ENCODE measurements at places on chromosomes 3 and 15.

DNA sequence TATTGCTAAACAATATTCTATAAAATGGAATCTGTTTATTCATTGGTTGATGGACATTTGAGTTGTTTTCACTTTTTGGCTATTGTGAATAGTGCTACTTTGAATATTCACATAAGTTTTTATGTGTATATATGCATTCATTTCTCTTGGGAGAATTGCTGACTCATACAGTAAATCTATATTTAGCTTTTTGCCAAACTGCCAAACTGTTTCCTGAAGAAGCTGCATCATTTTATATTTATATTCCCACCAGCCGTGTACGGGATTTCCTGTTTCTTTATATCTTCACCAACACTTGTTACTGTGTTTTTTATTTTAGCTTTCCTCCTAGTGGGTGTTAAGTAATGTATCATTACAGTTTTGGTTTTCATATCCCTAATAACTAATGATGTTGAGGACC lies 12.5 kb upstream of the TCAIM start:
- no peak for DNase-seq

- no peak for DNase-seq
Observed at GRCh38 chr3:178419071-178419470, 117.2 kb upstream of the KCNMB2 start.

DNA sequence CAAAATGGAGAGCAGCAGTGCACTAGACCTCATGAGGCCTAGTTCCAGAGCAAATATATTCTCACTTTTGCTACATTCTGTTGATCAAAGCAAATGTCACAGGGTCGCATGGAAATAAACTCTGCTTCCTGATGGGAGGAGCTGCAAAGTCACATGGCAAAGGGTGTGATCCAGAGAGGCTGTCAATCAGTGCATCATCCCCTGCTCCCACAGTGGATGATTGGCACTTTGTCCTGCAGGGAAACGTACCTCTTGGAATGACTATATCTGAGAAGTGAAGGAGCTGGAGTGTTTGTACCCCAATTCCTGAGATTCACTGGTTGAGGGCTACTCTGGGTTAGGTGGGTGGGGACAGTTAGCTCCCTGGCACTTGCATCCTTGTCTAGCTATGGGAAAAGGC lies 195.1 kb upstream of the CTDSPL start:
- DNase-seq = no peak

DNA sequence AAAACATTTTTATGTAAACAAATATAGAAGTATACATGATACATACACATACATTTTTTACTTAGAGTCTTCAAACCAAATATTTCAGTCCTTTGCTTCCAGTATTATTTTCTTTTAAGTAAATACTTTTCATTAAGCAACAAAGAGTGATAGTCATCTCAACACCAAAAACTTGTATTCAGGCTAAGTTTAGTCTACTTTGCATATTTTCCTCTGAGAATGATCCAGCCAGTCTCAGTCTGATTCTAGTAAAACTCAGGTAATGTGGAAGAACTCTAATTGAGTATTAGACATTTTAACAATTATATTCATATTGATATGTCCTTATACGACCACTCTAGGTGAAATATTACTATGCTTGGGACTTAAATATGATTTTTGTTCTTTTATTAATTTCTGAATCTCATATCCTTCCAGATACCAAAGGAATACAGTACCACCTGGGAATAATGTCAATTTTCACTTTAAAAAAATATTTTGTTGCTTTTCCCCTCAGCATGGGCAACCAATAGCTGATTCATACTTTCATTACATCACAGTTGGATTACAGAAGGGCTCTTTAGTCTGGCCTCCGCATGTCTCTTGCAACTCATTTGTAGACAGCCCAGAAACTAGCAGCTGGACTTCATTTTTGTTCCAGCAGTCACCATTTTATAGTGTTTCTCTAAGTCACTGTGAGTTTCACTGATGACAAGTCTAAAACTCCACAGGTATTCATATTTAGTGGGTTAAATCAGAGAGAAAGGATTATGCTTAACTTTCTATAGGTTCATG lies 390.4 kb downstream of the ZBTB20 start:
- DNase-seq = no peak

GRCh38 chr3:168558728-168559411 lies 463.1 kb upstream of the GOLIM4 start:
- DNase-seq = no peak

DNA sequence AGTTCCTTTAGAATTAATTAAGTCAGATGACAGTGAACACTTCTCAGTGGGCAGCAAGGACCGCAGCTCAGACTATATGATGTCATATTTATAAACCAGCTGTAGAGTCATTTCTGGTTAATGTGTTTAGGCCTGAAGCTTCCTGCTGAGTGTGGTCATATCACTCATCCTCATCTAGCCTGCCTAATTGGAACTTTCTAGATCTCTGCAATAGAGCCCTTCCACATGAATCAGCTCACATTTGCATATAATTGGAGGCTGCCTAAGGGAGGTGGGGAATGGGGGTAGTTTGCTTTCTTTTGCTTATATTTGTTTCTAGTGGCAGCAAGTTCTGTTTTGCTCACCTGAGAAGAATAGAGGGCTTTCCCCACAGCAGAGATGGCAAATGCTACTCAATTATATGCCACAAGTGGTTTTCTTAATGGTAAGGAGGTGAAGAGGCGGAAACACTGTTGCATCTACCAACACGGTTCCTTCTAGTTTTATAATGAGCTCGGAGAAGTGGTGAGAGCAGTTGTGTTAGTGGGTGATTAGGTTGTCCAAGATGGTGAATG lies 148.1 kb downstream of the KLHL25 start:
- no peak for DNase-seq

DNA sequence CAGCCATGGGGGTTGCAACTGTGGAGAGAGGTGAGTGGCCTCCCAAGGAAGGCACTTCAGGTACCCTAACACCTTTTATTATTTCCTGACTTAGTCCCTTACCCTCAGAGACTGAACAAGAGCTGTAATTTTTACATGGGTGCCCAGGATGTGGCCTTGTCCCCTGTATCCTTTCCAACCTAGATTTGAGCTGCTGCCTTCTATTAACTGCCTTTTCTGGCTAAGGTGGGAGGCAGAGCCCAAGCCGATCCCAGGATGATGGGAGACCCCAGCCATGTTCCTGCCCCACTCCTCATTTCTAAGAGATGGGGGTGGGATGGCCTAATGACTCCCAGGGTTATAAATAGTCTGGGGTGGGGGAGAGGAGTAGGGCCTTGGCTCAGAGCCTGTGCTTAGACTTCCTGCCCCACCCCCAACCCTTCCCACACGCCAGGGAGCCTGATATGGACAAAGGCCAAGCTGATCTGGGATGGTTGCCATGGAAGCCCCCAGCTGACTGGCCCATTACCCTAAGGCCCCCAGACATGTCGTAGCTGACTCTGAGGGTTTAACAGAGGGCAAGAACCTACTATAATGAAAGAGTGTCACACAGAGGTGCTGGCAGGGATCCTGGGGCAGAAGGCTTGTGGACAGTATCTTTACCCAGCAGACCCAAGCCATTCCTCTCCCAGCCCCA lies 1.9 kb downstream of the KLHDC8B start:
- no peak for DNase-seq

DNA sequence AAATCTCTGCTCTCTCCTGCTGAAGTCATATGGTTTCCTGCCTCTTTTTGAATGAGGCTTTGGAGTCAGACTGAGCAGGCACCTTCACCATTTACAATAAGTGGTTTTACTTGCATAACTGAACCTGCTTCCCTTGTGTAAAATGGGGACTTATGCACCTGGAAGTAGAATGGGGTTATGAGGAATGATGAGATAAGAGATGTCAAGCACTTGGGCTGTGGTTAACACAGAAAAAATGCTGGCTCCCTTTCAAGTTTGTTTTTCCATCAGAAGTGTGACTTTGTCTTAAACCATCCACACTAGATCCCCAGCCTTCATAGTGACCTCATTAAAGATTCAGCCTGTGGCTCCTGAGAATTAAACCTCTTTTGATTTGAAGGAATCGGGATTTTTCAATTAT lies 5.2 kb downstream of the EXOSC7 start:
- DNase-seq = peak; percentile 28

DNA sequence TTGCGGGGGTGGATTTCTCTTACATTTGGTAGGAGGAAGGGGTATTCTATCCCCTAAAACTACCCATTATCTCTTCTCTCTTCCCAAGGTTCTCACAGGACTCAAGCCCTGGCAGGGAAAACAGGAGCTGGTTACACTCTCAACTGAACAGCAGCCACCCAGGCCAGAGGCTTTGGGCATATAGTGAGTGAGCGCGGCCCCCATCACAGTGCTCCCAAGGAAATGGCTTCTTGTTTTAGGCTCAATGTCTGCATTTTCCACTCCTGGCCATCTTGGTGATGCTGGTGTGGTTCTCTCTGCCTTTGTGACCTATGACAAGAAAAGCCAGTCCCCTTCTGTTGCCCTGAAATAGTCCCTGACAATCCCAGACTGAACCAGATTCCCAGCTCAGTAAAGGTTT lies 50.1 kb downstream of the WDR76 start:
- no peak for DNase-seq

DNA sequence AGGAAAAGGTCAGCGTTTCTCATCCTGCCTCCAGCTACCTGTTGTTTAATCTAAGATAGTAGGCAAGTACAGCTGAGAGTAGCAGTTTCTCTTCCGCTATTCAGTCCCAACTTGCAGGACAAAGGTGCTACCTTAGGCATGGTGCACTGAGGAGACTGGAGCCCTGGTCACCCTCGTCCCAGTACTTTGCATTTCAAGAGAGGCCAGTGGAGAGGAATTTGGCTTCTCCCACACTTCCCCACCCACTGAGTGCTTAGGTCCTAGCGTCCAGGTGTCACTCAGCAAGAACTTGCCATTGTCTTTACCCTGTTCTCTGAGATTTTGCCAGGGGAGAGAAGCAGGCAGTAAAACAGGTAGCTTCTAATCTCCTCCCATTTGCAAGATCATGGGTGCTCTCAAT lies 12.5 kb upstream of the RPN1 start:
- DNase-seq = no peak

DNA sequence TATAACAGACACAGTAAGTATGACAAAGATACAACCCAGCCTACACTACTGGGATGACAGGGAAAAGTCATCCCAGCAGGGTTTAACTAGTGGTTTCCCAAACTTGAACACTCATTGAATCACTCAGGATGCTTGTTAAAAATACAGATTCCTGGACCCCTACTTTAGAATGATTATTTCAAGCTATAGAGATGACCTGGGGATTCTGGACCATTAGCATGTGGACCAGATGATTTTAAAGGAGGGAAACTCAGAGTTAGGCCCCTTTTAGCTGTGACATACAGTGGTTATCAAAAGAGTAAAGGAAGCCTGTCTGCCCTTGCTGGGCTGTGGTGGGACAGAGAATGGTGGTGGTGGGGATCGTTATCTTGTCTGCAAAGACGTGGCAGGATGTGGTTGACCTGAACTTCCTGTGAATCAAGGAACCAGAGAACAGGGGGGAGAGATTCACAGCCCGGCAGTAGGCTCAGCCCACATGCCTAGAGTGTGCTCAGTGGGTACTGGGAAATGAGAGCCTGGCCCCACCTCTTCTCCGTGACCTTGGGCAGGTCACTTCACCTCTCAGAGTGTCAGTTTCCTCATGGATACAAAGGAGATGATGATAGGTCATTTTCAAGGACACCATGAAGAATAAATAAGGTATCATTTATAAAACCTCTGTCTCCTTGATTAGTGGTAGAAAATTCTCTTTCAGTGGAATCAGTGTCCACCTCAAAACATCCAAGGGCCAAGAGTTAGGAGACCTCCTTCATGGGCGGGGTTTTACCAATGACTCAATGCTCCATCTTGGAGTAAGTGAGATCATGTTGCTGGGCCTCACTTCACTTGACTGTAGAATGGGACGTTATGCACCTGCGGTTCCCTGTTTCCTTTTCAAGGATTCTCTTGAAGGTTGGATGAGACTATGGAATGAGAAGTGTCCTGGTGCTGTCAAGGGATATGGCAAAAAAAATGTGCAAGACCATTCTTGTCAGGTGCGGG lies 306.5 kb downstream of the RPLP1 start:
- DNase-seq = no peak

DNA sequence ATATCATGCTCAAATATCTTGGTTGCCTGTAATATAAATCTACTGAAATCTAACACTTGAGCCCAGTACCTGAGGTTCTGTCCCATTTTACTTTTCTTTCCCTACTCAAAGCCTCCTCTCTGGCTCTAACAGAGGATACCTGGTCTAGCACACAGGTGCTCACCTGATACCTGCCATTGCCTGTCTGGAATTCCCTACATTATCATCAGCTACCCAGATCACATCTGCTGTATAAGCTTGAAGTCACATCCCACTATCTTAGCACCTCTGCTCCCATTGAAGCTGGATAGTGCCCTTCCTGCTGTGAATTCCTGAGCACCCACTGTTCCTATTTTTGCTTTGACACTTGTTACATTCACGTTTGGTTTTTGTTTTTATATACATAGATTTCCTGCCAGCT lies 30.5 kb downstream of the GYG1 start:
- no peak for DNase-seq

DNA sequence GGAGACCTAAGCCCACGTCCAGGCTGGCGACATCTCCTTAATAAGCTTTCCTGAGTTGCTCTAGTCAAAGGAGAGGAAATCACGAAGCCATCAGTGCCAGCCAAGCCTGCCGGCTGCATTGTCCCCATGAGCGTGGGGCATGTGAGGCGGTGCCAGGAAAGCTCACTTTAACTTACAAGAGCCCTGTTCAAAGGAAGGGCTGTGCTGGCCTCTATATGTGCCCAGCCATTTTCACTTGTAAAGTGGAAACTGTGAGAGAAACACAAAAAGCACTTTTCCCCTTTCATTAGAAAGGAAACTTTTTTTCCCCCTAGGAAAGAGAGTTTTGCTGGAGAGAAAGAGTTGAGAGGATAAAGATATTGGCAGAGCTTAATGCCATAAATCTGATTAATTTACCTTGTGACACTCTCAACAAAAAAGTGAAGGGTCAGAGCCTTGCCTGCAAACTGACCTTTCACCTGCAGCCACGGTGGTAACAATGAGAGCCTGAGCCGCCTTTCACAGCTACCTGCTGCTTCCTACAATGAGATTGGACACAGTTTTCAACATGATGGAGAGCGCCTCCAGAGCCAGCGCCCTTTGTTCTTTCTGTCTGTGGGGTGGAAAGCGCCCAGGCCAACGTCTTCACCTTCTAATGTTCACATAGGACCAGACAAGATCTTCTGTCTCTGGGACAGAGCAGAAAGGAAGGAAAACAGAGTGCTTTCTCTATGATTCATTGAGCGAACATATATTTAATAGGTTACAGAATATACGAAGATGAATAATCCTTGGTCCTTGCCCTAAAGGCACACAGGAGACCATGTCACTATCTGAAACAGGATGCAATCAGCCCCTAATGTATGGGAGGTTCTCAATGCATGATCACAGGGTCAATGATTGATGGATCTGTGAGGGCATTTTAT lies 233.1 kb upstream of the HES1 start:
- peak; percentile 51 for DNase-seq

DNA sequence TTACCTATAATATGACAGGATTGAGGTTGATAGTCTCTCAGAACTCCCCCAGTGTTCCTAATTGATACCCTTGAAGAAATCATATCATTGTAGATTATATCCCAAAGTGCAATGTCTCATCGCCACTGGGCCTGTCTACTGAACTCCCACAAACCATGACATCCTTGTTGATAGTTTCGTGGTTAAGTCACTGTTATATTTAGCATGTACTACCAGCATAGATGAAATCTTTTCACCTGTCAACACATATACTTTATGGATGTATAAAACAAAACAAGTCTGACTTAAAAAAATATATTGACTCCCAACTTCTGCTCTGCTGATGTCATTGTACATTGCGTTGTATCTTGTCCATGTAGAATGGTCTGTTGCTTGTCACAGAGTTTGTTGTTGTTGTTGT lies 128.1 kb downstream of the IQCH start:
- DNase-seq = no peak

- DNase-seq = peak; percentile 70
Observed at GRCh38 chr3:12194669-12195161, 36.0 kb upstream of the TIMP4 start.

All from PC-9 (cell line).